ENCODE measurements at places on chromosomes 2 and 18. TPM values are rescaled to one million over a fixed set of nuclear protein-coding genes. Genes with fewer than 3 reads are reported as not detected.

GRCh38 chr2:222844323-222844722 lies 16.5 kb upstream of the ACSL3 start:
- no peaks in the 10 kb centered on the region for H3K36me3 ChIP-seq
- no peak overlapping the region for H3K27ac ChIP-seq
- H3K4me1 ChIP-seq = no peaks in the 10 kb centered on the region

DNA sequence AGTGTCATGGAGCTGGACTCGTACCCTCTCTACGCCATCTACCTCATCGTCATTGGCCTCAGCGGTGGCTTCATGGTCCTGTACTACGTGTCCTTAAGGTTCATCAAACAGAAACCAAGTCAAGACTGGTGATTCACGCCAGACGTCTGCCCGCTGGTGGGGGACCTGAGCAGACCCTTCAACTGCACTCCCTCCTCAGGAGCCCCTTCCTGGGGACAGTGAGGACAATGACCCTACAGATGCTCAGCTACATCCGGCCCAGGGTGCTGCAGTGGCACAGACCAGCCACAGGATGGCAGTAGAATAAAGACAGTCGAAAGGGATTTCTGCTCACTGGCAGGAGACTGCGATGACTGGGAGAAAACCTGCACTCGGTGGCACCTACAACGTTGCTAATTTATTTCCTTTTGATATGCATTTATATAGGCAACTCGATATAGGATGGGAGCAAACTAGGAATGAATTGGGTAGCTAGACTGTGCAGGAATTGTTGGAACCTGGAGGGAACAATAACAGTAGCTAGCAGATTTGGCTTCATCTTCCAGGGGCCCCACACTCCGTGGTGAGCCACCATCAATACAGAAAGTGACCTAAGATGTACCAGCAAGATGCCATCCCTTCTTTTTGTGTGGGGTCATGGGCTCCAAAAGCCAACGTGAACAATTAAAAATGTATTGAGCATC lies 39.2 kb downstream of the ABCG8 start:
- no peak overlapping the region for H3K4me3 ChIP-seq
- H3K27ac ChIP-seq = no peak overlapping the region
- H3K36me3 ChIP-seq = no peaks in the 10 kb centered on the region
- H3K4me1 ChIP-seq = no peaks in the 10 kb centered on the region
- peak; percentile 67 for DNase-seq

DNA sequence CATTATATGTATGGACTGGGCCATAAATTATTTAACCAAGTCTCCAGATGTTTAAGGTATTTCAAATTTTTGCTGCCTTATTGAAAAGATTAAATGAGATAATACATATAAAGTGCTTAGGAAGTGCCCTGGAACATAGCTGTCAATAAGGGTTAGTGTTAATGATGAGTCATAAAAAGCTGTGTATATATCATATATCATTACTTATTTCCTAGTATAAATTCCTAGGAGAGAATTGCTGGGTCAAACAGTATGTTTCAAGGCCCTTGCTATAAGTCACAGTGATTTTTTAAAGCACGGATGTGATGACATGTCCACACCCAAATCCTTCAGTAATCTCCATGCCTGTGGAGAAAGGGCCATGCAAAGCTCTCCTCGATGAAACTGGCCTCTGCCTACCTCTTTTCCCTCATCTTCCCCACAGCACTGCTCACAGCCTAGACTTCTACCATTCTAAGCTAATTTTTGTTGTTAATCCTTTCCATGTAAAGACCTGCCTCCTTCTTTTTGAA lies 8.5 kb downstream of the ZNF2 start:
- H3K36me3 ChIP-seq = peaks cover 2% of the 10 kb centered on the region
- H3K4me1 ChIP-seq = no peaks in the 10 kb centered on the region
- DNase-seq = no peak
- H3K4me3 ChIP-seq = no peak overlapping the region

GRCh38 chr18:13486686-13487085 lies 239.7 kb downstream of the FAM210A start:
- peaks cover 3% of the 10 kb centered on the region for H3K4me1 ChIP-seq
- no peak overlapping the region for H3K4me3 ChIP-seq
- no peaks in the 10 kb centered on the region for H3K36me3 ChIP-seq
- no peak overlapping the region for H3K27ac ChIP-seq

DNA sequence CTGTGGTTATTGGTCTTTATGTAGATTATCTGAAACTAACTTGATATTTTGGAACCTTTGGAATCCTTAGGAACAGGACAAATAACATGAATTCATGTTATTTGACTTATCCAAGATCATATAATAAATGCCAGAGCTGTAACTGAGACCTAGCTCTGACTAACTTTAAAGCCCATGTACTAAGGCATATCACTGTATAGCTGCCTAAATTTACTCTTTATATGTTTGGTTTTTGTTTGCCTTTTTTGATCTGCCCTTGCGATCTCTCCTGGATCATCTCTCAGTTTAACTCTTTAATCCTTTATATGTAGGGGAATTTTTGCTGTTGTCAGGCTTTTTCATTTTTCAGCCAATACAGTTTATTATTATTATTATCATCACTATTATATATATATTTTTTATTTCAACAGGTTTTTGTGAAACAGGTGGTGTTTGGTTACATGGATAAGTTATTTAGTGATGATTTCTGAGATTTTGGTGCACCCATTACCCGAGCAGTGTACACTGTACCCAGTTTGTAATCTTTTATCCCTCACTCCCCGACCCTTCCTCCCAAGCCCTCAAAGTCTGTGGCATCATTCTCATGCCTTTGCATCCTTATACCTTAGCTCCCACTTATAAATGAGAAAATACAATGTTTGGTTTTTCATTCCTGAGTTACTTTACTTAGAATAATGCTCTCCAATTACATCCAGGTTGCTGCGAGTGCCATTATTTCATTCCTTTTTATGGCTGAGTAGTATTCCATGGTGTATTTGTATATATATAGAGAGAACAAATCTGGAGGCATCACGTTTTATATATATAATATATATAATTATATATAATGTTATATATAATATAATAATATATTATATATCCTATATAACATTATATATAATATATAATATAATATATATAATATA lies 48.9 kb downstream of the APLF start:
- no peaks in the 10 kb centered on the region for H3K4me1 ChIP-seq
- H3K27ac ChIP-seq = no peak overlapping the region
- H3K4me3 ChIP-seq = no peak overlapping the region
- no peak for DNase-seq
- H3K36me3 ChIP-seq = no peaks in the 10 kb centered on the region

DNA sequence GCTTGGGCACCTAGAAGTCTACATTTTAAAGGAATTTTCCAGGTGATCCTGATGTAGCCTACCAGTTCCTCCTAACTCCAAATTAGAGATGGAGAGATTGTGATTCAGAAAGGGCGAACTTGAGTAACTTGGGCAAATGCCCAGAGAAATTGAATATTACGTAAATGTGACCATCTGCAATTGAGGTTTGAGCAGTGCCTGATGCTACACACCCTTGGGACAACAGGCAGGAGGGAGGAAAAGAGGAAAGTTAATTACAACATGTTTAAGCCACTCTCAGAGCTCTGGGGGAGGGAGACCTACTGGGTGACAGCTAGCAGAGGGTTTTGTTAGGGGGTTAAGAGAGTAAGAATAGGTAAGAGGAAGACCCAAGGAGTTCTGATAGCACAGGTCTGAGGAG lies 208.9 kb downstream of the LPIN1 start:
- no peaks in the 10 kb centered on the region for H3K4me1 ChIP-seq
- H3K36me3 ChIP-seq = no peaks in the 10 kb centered on the region

DNA sequence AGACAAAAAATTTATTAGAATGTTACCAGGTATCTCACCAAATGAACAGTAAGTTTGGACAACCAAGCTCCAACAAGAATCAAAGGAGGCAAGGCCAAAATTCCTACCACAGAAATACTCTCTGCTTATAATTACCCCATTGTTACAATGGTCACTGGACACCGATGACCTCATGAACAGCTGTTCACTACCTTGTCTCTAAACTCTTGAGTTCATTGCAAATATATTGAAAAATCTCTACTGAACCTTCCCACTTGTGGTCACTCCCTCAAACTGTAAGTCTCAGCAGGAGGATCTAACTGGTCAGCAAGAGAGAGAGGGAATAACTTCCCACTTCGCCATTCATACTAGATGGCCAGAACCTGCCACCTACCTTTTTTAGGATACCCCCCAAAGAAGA lies 50.0 kb downstream of the ERBB4 start:
- no peak for DNase-seq
- H3K36me3 ChIP-seq = no peaks in the 10 kb centered on the region
- H3K27ac ChIP-seq = no peak overlapping the region

DNA sequence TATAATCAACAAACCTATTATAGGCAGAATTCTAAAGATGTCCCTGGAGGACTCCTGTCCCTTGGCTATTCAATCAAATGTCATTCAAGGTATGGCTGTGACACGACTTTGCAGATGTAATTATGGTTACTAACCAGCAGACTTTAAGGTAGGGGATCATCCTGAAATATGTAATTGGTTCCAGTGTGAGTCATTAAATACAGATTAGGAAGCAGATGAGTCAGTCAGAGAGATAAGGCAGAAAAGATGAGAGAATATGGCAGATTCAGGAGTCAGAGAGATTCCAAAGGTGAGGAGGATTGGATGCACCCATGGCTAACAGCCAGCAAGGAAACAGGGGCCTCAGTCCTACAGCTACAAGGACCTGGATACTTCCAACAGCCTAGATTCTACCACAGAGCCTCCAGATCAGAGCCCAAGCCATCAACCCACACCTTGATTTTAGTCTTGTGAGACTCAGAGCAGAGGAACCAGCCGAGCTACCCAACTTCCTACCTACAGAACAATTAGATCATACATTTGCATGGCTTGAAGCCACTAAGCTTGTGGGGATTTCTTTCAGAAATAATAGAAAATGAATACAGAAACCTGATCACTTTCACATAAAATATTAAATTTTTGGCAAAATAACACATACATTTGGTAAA lies 11.2 kb upstream of the PROM2 start:
- H3K27ac ChIP-seq = no peak overlapping the region
- DNase-seq = no peak
- no peak overlapping the region for H3K4me3 ChIP-seq
- no peaks in the 10 kb centered on the region for H3K36me3 ChIP-seq

GRCh38 chr2:1588978-1589621 lies 155.2 kb downstream of the PXDN start:
- H3K4me3 ChIP-seq = no peak overlapping the region
- no peaks in the 10 kb centered on the region for H3K36me3 ChIP-seq
- H3K27ac ChIP-seq = no peak overlapping the region
- H3K4me1 ChIP-seq = no peaks in the 10 kb centered on the region
- no peaks in the 10 kb centered on the region for H3K27me3 ChIP-seq
- peak; percentile 54 for DNase-seq

- no peaks in the 10 kb centered on the region for H3K36me3 ChIP-seq
- DNase-seq = no peak
- no peak overlapping the region for H3K4me3 ChIP-seq
- peaks cover 2% of the 10 kb centered on the region for H3K4me1 ChIP-seq
Observed at GRCh38 chr18:22796113-22796512, 137.0 kb upstream of the RBBP8 start.

DNA sequence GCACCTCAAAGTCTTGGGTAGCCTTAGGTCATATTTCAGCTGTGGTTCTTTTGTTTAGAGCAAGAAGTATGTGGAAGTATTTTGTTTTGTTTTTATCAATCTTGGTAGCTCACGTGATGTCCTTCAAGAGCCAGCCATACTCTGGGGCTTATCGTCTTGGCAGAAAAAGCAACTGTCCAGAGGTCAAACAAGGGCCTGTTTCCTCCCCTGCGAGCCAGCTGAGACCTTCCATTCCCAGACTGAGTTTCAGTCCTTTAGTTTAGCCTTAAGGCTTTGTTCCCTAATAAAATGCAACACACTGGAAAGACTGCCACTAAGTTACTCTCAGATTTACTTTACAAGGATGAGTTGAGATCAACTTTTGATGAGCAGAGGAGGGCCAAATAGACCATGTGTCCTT lies 63.5 kb downstream of the TXNL1 start:
- DNase-seq = no peak
- H3K27ac ChIP-seq = peak overlapping the region; percentile 52
- H3K27me3 ChIP-seq = no peaks in the 10 kb centered on the region
- no peak overlapping the region for H3K4me3 ChIP-seq
- H3K4me1 ChIP-seq = peaks cover 6% of the 10 kb centered on the region

- H3K36me3 ChIP-seq = no peaks in the 10 kb centered on the region
- DNase-seq = no peak
- H3K27ac ChIP-seq = no peak overlapping the region
- no peaks in the 10 kb centered on the region for H3K4me1 ChIP-seq
Observed at GRCh38 chr2:113079131-113079530, 11.4 kb downstream of the IL1F10 start.

DNA sequence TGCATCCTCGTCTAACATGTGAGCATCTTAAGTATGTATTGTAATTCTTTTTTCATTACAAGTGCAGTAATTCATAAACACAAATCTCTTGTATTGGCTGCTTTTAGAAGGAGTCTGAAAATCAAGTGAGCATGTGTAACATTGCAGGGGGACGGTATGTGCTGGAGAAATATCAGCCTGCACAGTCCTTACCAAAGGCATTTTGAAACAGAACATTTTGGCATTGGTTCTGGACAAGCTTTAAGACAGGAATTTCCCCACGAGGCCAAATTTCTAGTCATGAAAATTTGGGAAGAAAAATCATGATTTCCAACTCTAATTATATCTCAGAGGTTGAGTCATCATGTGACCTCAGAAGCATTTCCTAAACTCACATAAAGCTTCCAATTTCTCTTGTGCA lies 24.7 kb upstream of the NRP2 start:
- H3K4me3 ChIP-seq = no peak overlapping the region
- no peaks in the 10 kb centered on the region for H3K4me1 ChIP-seq
- H3K27me3 ChIP-seq = no peaks in the 10 kb centered on the region

DNA sequence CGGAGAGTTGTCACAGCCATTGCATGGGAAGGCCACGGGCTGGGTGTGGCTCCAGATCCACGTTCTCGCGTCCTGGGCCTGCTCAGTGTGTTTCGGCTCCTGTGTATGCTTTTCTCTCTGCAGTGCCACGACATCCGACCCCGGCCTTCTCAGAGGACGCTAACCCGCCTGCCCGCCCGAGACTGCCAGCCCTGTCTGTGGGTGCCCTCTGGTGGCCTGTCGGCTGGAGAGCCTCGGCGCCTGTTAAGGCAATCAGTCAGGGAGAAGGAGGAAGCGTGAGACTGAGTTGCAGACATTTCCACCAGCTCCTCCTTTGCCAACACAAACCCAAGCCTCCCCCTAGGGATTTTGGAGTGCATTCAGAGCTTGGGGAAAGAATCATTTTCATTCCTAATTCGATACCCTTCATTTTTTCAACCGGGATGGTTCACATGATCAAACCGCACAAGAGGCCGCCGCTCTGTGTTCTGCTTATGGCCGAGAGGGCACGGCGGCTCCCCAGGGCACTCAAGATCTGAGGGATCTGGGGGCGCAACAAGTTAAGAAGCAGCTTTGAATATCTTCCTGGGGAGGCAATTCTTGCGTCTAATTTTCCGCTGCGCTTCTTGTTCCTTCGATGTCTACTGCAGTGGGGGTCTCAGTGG lies 37.5 kb upstream of the ZBTB7C start:
- H3K36me3 ChIP-seq = no peaks in the 10 kb centered on the region
- peak; percentile 90 for DNase-seq
- H3K27ac ChIP-seq = no peak overlapping the region
- H3K4me1 ChIP-seq = no peaks in the 10 kb centered on the region
- no peaks in the 10 kb centered on the region for H3K27me3 ChIP-seq

- no peak overlapping the region for H3K4me3 ChIP-seq
- no peak overlapping the region for H3K27ac ChIP-seq
- no peaks in the 10 kb centered on the region for H3K27me3 ChIP-seq
- no peaks in the 10 kb centered on the region for H3K4me1 ChIP-seq
Observed at GRCh38 chr2:152363936-152364335, 29.0 kb downstream of the FMNL2 start.

GALR1 gene
- total RNA-seq = 0.06 TPM

ATP6V1B1 gene
- total RNA-seq = 37.9 TPM

KCNK3 gene
- total RNA-seq = 8.1 TPM

MARS2 gene
- 6.3 TPM for total RNA-seq

MALL gene
- 26.2 TPM for total RNA-seq

STEAP3 gene
- total RNA-seq = 25.4 TPM

Data from kidney (tissue), 22 donors.